ENCODE measurements at places on chromosomes 5 and 9. TPM values are rescaled to one million over a fixed set of nuclear protein-coding genes. Genes with fewer than 3 reads are reported as not detected.

DNA sequence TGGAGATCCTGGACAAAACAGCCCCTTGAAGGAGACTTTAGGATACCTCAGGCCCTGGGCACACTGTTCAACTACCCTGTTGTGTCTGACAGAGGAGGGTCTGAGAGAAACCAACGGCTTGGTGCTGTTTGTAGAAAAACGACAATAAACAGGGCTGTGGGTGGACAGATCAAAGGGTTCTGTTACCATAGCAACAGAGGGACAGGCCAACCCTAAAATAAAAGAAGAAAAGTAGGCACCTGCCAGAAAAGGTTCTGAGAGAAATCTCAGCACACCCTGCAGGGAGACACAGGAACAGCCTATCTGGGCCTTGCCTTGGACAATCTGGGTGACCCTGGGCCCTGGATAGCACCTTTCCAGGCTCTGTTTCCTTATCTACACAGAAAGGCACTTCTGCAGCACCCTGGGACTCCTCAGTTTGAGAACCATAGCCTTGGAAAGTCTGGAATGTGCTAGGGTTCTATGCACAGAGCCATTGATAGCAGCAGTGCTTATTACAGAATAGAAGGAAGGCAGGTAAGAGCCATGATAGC, 104.8 kb upstream of the TBC1D2 start:
- DNase-seq = no peak

GRCh38 chr5:158925314-158925713, 174.4 kb downstream of the EBF1 start:
- no peak for DNase-seq

DNA sequence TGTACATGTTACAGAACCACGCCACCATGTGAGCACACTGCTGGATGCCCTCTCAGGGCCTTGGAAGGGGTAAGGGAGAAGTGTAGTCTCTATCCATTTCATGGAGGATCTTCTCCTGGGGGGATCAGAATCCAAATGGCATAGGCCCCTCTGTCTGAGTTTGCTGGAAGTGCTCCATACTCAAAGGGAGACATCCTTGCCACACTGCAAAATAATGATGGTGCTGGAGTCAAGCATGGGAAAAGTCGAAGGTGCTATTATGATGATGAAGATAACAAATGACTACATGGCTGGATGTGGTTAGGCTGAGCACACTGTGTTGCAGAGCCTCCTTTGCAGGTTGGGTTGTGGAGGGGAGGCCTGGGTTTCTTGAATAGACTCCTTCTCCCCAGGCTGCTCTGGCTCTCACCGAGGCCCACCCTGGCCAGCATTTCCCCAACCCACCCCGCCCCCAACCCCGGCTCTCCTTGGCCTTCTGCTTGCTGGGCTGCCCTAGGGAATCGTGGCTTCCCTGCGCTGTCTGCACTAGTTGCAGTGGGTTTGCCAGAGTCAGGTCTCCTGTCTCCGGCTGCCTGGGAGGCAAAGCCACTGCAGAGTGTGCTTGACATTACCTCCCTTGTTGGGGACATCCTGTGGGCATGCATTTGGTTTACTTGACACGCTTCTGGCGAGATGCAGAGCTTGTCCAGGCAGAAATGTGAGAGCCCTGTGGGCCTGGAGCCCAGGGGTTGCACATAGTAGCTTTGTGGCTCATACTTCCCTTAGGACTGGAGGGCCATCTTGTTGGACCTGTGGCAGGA, 3.0 kb downstream of the MVB12B start:
- peak; percentile 71 for DNase-seq

HSD17B4 gene
- 88.6 TPM for total RNA-seq

GRCh38 chr5:98839469-98840383, 66.3 kb downstream of the RGMB start:
- DNase-seq = no peak

UAP1L1 gene
- total RNA-seq = 6.8 TPM

GRCh38 chr5:172645271-172646055, 4.4 kb downstream of the NEURL1B start:
- DNase-seq = no peak

DNA sequence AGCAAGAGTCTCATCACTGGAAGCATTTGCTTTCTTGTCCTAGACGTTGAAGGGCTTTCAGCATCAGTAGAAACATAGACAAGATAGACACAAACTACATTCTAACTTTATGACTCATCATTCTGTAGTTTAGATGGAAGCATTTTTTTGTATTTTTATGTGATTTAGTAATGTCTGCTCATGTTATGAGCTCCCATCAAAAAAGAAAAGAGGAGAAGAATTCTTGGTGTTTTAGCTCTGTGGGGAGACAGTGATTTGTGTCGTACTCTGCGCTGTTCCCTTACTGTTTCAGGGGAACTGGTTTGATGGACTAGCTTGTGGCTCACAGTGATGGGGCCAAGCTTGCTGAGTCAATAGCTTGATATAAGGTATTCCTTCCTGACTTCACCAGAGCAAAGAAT, 159.2 kb upstream of the WWC1 start:
- DNase-seq = no peak

DNA sequence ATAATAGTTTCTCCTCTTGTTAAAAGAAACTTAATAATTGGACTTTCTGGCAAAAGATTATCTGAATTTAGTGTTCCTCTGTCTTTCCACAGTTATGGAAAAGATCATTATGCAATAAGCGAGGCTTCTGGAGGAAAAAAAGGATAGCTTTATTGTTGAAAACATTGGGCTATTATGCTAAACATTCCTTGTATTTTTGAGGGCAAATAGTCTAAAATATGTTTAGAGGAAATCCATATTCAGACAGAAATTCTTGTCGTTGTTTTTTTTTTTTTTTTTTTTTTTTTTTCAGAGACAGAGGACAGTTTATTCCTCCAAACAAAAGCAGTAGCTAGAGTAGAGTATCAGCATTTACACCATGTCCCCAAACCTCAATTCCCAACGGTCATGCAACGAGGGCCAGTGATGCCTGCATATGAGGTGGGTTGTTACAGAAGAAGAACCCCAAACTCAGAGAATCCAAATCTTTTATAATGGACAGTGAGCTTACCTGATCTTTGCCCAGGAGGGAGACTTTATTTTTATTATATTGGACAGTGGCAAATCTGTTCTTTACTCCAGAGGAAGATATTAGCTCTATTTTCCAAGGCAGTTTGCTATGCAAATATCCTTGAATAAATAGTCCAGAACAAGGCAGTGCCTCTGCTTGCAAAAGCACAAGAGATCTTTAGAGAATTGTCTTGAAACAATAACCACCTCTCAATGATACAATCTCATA, 48.4 kb upstream of the CDK5RAP2 start:
- DNase-seq = no peak

CCNJL gene
- total RNA-seq = 0.34 TPM

OR13C9 gene
- not detected for total RNA-seq

LCN1 gene
- not detected for total RNA-seq

- peak; percentile 92 for DNase-seq
Observed at GRCh38 chr5:177301503-177302165, 1.9 kb downstream of the RAB24 start.

DNA sequence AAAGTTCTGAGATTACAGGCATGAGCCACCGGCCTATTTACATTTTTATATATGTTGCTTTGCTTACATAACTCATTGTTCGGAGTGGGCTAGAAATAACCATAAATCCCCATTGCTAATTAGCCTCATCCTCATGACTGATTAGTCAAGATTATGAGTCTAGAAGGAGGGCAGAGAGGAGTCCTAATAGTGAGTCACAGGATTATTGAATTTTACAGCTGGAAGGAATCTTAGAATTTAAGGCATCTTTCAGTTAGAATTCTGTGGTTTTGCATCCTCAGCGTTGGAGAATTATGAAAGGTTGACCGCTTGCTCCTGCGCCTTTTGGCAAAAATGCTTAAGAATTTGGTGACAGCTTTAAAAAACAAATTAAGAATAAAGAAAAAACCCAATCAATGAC, 2.6 kb upstream of the PBX3 start:
- DNase-seq = peak; percentile 21

RAB3C gene
- total RNA-seq = 0.07 TPM

GRCh38 chr5:69134126-69134525, 32.8 kb upstream of the CCNB1 start:
- DNase-seq = no peak

DNA sequence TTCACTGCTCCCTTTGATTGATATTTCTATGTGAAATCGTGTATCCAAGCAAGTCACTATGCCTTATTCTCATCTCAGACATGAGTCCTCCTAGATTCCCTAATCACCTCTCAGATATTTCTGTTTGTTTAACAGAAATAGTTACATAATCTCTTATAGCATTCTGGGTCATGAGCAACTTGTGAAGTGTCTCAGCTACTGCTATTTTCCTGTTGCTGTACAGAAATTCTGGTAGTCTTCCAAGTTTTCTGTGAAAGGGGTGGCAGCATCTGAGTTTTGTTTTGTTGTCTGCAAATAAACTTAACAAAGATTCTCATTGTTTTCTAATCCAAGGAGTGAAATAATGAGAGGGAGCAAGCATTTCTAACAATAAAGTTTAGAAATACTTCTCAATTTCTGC, 256.9 kb upstream of the ST8SIA4 start:
- no peak for DNase-seq

ZNF658 gene
- 13.1 TPM for total RNA-seq

Data from lower leg skin (tissue), 4 donors.